ENCODE measurements at places on chromosomes 7 and 10.

GRCh38 chr10:56881218-56881617 lies 520.2 kb upstream of the ZWINT start:
- DNase-seq: no peak

GRCh38 chr10:96344178-96344577 lies 14.6 kb downstream of the OPALIN start:
- no peak for DNase-seq

GRCh38 chr10:48659790-48660189 lies 24.9 kb upstream of the WDFY4 start:
- no peak for DNase-seq

GRCh38 chr7:1917221-1918062 lies 247.4 kb downstream of the ELFN1 start:
- DNase-seq: no peak

- DNase-seq: no peak
Observed at GRCh38 chr7:138248609-138249008, 172.3 kb downstream of the AKR1D1 start.

- no peak for DNase-seq
Observed at GRCh38 chr7:98228801-98229200, 17.6 kb downstream of the BHLHA15 start.

Measured in stimulated activated CD8-positive, alpha-beta memory T cell treated with anti-CD3 and anti-CD28 coated beads, Interleukin-7, amount 100 ng/mL, for 24 hours (primary cell).